ENCODE measurements at places on chromosomes 5 and 9. TPM values are rescaled to one million over a fixed set of nuclear protein-coding genes. Genes with fewer than 3 reads are reported as not detected.

DNA sequence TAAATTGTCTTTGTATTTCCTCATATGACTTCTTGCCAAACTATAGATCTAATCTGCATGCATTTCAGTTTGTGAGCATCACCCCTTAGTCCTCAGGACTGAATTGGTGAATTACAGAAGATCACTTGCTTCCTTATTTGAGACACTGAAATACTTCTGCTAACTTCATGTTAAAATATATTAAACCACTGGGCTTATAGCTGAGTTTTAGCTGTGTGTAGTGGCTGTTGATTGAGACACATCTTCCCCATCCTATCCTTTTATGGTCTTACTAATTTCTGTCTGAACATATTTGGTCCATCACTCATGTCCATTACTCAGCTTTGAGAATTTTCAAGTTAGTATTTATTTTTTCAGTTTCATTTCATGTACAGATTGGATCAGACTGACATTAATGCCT, 295.9 kb downstream of the PSAT1 start:
- no peak for DNase-seq

The SLIT3 gene
- total RNA-seq, result 3.5 TPM

DNA sequence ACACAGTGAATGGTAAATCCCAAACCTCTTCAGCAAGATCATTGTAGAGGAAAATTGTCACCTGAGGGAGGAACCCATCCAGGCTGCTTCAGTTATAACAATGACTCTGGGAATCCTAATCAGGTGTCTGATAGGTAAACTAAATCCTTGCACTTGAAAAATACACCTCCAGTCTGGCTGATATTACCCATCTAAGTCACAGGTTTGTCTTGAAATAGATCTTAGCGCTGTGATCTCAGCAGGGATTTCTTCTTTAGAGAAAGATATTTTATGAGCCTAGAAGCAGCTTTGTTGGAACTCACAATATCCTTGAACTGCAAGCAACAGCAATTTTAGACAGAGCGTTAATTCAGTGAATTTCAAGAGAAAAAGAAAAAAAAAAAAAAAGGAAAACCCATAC, 149.7 kb downstream of the SGCD start:
- no peak for DNase-seq

- DNase-seq, result no peak
These were observed 3.9 kb downstream of the S1PR3 start for GRCh38 chr9:88995200-88995577.

DNA sequence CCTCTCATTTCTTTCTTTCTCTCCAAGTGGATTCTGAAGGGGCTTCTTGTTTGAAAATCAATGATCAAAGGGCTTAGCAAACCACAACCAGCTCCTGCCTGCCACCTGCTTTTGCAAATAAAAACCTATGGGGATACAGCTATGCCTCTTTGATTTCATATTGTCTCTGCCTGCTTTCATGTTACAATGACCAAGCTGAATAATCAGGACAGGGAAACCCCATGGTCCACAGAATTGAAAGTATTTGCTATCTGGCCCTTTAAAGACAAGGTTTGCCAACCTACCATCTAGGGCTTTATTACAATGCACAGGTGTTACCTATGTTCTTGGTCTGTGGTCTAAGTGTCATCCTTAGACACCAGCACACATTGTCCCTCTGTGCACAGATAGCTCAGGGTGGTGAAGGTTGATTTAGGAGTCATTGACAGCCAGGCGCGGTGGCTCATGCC, 28.8 kb upstream of the PLIN2 start:
- DNase-seq, result no peak

GRCh38 chr9:122329597-122329996, 41.2 kb upstream of the PTGS1 start:
- no peak for DNase-seq

GRCh38 chr9:71885467-71885866, 25.5 kb downstream of the ABHD17B start:
- no peak for DNase-seq

The OGN gene
- not detected for total RNA-seq

DNA sequence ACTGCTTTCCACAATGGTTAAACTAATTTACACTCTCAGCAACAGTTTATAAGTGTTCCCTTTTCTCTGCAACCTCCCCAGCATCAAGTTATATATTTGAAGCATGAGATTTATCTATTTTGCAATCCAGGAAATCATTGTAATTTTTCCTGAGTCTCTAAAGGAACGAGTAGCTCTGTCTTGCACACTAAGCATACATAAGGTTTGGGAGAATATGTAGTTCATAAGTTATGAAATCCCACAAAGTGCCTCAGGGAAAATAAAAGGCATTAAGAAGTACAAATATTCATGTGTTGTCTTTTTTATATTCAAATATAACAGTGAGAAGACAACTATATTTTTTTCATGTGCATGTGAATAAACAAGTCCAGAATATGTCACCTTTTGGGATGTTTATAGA, 377.1 kb upstream of the RORB start:
- no peak for DNase-seq

DNA sequence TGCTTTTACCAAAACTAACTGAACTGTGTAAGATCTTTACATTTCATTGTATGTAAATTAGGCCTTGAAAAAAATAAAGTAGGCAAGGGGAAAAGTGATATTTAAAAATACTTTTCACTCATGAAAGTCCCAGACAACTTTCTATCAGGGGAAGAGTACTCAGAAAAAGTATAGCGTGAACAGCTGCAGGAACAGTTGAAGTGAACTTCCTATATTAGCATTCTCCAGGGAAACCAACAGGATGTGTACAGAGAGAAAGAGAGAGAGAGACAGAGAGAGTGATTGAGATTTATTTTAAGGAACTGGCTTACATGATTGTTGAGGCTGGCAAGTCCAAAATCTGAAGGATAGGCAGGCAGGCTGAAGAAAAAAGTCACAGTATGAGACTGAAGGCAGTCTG, 42.0 kb downstream of the ERMP1 start:
- no peak for DNase-seq

DNA sequence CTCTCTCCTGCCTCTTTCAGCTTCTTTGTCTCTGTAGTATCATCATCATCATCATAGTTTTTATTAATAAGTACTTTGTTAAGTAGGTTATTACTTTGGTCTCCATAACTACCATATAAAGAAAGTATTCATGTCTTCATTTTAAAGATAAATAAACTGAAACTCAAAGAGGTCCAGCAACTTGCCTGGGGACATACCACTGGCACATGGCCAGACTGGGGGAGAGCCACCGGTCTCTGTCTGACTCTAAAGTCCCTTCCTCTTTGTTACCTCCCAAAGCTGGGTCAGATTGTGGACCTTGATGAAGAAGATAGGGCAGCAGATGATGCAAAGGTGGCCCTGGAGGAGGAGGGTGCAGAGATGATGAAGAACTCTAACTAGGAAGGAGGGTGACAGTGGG, 8.5 kb downstream of the CDX1 start:
- DNase-seq, result no peak

The PCDHB12 gene
- total RNA-seq, result 3.6 TPM

DNA sequence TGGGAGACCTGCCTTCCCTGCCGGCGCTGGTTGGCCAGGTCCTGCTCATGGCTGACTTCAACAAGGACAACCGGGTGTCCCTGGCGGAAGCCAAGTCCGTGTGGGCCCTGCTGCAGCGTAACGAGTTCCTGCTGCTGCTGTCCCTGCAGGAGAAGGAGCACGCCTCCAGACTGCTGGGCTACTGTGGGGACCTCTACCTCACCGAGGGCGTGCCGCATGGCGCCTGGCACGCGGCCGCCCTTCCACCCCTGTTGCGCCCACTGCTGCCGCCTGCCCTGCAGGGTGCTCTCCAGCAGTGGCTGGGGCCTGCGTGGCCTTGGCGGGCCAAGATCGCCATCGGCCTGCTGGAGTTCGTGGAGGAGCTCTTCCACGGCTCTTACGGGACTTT, 10.6 kb downstream of the DIPK1B start:
- DNase-seq, result peak; percentile 50

The TAF11L5 gene
- total RNA-seq, result not detected

GRCh38 chr5:45109636-45110035, 300.9 kb downstream of the MRPS30 start:
- DNase-seq, result no peak

DNA sequence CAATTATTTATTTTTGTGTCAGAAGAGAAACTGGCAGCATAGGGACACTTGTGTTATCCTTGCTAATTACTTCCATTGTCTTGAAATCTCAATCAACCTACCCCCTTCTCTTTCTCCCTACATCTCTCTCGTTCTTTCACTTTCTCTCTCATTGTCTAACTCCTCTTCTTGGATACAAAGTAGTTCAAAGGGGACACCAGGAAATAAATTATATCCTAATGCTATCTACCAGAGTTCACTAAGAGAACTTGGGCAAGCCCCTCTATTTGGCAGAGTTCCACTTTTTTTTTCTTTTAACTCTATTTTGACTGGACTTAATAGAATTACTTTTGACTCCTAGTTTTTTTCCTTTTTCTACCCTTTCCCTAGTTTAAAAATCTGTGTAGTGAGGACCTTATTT, 102.2 kb downstream of the MEF2C start:
- no peak for DNase-seq

- no peak for DNase-seq
These were observed 129.9 kb downstream of the DMXL1 start for GRCh38 chr5:119200795-119201194.

GRCh38 chr5:157381746-157382145, 78.3 kb upstream of the NIPAL4 start:
- no peak for DNase-seq

The FAM114A2 gene
- total RNA-seq, result 23.8 TPM

GRCh38 chr9:114592356-114592755, 4.8 kb downstream of the ATP6V1G1 start:
- no peak for DNase-seq

Data from Daoy (cell line).